ENCODE measurements at places on chromosomes 5 and 9.

DNA sequence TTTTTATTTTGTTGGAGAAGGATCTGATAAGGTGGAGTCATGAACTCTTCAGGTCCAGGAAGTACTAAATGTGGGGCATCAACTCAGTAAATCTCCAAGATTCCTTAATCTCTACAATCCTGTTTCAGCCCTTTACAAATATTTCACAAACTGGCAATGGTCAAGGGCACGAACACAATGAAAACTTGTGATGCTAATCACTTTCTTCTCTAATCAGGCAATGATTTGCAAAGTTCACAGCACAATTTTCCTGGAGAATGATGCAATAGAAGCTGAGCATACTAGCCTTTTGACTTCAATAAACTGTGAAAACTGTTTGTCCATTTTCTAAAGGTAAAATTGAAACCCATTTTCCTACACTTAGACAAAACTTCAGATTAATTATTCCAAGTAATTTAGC lies 16.9 kb downstream of the GDF9 start:
- DNase-seq: no peak

GRCh38 chr5:138337685-138338410 lies at the start of gene FAM53C:
TSS of gene FAM53C (plus strand) at chr5:138338266. CDS start at chr5:138341336, 3,070 bp downstream.
- peak; percentile 85 for DNase-seq

DNA sequence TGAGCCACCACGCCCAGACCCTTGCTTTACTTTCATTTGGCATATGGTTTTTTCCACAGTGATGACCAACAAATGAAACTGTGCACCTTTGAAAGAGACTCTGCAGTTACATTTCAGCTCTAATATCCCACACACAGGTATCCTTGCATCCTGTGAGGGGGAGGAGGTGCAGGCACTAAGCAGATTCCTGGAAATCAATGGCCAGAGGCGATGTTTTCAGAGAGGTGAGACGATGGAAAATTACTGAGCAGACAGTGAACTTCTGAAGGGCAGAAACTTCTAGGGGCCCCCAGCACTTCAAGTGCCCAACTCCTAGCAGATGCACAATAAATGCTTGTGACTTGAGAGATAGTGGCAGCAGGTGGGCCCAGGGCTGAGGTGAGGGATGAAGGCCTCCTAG lies 29.8 kb upstream of the GNE start:
- no peak for DNase-seq

- DNase-seq: no peak
Measured at GRCh38 chr5:74282490-74282889, 358.0 kb downstream of the ENC1 start.

DNA sequence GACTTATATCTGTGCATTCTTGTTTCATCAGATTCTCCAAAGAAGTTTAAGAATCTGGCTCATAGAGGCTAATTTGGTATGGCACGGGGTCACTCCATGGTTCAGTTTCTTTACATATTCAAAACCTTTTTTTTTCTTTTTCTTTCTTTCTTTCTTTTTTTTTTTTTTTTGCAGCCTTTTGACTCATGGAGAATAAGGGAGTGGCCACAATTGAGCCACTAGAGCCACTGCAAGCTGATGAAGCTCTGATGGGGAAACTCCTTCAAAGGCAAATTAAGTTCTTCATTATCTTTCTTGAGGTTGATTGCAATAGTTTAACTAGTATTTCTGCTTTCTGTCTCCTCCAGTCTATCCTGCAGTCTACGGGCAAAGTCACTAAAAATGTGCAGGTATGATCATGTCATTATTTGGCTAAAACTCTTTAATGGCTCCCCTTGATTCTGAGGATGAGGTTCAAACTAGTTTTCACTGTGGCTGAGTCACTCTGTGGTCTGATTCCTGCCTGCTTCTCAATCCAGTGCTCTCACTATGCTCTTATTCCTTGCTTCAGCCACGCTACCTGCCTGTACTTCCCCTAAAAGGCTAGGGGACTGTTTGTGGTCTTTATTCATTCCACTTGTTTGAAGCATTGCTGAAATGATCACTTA lies 93.5 kb upstream of the RIOK2 start:
- no peak for DNase-seq

- no peak for DNase-seq
Measured at GRCh38 chr9:1759009-1759408, 256.1 kb upstream of the SMARCA2 start.

DNA sequence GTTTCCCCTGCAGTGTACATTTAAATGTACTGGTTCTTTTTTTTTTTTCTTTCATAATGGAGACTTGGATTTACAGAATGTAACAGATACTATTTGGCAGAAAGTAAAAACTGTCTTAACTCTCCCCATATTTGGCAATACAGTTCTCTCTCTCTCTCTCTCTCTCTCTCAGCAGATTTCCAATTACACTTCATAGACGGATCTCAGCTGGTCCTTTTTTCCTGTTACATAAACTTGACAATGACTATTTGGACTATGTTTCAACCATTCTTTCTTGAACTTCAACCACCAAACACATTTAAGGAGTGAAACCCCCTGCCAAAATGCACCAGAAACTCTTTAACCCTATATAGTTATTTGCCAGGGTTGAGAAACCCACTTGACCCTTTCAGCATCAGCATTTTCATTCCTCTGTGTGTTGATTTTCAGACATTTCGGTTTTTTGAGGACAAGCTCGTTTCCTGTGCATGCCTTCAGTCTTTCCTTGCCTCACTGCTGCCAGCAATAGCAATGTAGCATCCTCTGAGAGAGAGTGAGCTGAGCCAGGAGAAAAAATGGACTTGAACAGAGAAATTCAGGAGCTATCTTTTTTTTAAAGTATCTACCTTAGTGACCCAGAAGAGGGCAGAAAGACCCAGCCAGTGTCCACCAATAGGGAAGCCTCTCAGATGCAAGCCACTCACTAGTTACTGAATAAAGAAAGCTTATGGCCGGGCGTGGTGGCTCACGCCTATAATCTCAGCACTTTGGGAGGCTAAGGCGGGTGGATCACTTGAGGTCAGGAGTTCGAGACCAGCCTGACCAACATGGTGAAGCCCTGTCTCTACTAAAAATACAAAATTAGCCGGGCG lies 26.0 kb upstream of the GNA14 start:
- DNase-seq: no peak

DNA sequence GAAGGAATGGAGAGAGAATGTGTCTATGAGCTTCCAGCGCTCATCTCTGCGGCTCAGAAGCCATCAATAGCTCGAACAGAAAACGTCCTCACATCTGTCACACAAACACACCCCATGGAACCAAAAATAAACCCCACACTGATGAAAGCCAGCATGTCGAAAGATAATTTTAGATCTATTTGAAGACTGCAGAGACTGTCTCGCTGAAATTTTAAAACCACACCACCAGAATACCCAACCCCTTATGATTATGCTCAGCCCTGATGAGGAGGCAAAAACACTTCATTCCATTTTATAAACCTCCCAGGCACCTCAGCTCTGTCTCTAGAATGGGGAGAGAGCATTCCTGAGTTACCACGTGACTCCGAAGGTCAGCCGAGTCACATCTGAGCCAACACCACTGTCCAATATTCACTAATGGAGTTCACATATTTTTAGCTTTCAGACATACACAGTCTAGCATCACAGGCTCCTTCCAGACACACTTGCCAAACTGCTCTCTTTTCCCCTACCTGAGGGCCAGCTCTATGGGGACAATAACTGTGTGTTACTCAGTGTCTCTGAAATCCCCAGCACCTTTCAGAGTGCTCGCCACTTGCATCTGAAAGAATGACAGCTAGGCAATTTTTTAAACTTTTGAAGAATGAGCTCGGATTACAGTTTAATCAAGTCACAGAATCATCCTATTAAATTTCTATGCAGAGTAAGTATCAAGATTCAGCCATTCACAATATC lies 63.2 kb downstream of the SERINC5 start:
- DNase-seq: no peak

DNA sequence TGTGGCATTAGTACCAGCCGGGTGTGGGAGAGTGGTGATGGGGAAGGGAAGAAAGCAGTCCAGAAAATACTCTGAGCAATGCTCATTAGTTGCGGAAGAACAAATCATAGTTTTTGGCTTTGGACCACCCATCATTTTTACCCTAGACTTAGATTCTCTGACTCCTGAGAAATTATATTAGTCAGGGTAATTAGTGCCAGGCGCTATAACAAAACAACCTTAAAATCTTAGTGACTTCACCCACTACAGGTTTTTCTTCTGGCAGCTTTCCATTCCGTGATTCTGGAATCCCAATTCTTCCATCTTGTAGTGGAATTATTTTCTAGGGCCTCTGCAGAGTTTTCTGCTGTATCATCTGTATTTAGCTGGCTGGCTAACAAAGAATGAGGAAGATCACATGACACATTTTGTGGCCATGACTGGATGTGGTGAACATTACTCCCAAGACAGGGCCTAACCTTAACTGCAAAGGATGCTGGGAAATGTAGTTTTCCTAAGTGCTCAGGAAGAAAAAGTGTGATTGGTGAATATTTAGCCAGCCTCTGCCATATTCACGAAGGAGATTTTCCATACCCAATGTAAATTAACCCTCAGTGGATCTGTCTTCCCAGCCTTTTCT lies 373.0 kb upstream of the MEF2C start:
- no peak for DNase-seq

DNA sequence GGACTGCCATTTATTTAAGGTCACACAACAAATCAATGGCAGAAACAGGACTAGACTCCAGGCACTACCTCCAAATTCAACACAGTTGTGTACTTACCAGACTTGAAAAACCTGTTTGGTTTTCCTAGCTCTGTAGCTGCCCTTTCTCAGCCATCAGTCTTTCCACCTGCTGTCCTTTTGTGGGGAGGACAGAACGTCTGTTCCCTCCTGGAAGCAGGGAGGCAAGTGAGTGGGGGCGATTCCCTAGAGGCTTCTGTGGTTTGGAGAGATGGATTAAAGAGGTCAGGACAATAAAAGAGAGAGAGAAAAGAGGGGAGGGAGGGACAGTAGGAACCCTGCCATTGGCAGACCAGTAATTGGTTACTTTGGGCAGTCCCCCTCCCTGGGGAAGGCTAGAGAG lies 14.7 kb downstream of the ASTN2 start:
- DNase-seq: no peak

DNA sequence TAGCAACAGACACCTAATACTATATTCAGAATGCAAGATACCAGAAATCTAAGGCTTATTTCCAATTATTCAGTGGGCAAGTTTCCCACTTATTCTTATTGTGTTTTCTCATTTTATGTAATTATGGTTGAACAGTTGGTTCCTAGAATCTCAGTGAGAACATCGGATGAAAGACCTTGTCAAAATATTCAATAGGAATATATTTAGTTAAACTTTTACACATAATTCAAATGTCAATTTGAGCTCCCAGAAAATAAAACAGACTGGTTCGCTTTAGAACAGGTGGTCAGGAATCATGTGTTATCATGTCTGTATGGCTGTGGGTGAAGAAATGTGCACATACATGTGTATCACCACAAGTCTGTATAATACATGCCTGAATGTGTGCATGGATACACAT lies 447.8 kb downstream of the MED10 start:
- DNase-seq: no peak

GRCh38 chr9:129408535-129409215 lies 212.2 kb downstream of the C9orf50 start:
- no peak for DNase-seq

- DNase-seq: peak; percentile 40
Measured at GRCh38 chr5:912280-913091, 19.8 kb downstream of the TRIP13 start.

GRCh38 chr9:130112538-130113151 lies 58.9 kb downstream of the GPR107 start:
- no peak for DNase-seq

DNA sequence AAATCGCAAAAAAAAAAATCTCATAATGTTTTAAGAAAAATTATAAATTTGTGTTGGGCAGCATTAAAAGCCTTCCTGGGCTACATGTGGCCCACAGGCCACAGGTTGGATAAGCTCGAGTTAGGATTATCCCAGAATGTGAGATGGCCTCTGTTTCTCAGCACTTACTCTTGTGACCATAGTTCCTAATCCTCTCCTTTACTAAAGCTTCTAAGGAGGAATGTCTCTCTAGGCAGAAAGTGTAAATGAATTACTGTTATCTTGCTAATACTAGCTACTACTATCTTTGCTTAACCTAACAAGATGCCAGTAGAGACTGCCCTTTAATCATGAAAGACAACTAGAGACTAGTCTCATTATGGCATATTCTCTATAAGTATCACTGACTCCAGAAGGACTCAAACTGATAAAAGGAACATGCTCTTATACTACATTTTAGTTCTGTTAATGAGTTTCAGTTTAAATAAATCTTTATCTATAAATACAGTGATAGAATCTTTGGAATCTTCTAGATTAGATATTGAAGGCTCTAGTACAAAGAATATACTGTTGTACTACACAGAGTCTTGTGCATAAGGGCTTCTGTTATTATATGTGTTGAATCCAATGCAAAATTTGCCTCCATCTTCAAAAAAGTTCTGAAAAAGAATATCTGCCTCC lies 13.8 kb downstream of the INVS start:
- no peak for DNase-seq

DNA sequence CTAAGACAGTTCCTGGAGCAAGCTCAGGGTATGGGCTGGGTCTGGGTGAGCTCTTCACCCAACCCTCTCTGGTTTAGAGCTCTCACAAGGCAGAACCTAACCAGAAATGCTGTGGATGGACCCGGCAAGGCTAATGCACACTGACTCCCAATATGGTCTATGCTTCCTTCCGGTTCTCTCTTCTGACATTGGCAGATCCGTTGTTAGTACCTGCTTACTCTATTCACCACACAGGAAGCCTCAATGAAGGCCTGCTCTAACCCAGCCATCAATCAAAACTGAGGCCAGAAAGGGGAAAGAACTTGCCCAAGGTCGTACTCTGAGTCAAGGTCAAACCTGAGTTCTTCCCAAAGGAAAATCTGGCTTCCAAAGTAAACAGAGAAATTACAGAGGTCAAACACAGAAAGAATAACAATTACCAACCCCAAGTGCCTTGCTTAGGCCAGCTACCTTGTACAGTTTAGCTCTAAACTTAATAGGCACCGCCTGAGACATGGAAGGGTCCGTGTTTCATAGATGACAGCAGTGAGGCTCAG lies 46.0 kb upstream of the AKNA start:
- DNase-seq: no peak

DNA sequence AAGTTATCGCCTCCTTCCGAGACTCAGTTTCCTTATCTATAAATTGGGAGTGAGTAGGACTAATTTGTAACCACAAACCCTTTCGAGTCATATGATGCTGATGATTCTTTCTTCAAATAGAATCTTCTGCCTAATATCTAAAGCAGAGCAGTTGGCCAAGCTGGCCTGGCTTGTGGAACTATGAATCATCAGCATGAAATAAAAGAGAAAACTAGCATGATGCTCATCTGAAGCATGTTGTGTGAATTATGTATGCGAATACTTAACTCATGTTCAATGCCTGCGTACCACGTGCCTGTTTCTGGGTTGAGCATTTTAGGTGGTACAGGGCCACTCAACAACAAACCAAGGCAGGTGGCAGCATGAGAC lies 15.0 kb upstream of the ORM1 start:
- no peak for DNase-seq

GRCh38 chr5:170357955-170358444 lies 31.2 kb downstream of the KCNMB1 start:
- no peak for DNase-seq
